M059J (cell line): ENCODE measurements at places on chromosomes 7 and 10. TPM values are rescaled to one million over a fixed set of nuclear protein-coding genes. Genes with fewer than 3 reads are reported as not detected.

Gene AKR1C4
- not detected in 2 replicates for total RNA-seq

Gene LAMTOR4
- 145 and 157 TPM in 2 replicates for total RNA-seq

Gene PON1
- total RNA-seq = not detected in 2 replicates

Gene LRMDA
- total RNA-seq = 8.0 and 36.7 TPM in 2 replicates

Gene KLHL7
- 36.5 and 56.9 TPM in 2 replicates for total RNA-seq

Gene TFR2
- 1.6 and 1.8 TPM in 2 replicates for total RNA-seq

Gene EEPD1
- total RNA-seq = 12.3 and 24.3 TPM in 2 replicates

Gene ICA1
- not detected in 2 replicates for total RNA-seq

Gene PTF1A
- total RNA-seq = not detected in 2 replicates

Gene DENND2A
- 11.5 and 19.9 TPM in 2 replicates for total RNA-seq

Gene C7orf57
- total RNA-seq = 0.25 and 0.62 TPM in 2 replicates
